Astrocyte of the hippocampus (primary cell): ENCODE measurements at places on chromosomes 12 and 14.

DNA sequence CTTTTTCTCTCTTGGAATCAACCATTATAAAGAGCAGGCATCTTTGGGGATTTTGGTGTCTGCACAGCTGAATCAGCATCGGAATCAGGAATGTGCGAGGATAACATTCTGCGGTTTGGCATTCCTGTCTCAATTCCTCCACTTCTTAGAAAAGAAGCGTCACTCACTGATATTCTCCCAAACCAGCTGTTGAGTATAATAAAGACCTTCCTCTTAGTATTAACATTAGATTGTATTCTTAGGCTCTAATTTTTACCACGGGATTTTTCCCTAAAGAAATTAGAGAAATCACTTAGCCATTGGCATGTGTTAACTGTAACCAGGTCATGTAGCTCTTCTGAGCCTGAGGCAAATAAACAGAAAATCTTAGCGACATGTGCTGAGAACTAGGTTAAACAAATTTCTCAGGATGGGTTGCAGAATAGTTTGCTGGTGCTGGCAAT is 128.7 kb downstream of the TMX1 start:
- DNase-seq, result peak; percentile 56

DNA sequence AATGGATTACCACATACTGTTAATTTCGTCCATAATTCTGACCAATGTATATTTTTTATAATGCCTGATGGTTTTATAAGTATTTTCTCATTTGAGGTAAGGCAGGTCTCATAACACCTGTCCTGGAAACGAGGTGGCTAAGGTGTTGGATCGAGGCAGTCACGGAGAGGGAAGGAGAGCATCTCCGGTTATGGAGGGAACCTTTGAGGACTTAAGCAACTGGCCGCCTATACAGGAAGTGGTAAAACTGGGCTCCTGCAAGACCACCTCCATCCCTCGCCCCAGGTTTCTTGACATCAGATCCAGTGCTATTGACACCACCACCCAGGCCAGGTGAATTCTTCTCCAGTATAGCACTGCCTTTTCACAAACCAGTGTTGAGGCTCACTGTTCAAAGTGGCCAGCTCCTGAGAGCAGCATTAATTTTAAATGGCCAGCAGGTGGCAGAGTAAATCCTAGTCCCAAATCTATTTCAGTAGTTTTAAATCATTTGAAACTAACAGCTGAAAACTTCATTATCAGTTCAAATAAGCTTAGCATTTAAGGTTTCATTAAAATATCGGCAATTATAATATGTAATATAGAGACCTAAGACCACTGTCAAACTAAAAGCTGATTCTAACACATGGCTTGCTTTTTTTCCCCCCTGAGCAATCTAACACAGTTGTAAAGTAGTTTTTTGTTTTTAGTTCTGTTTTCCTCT is 100.8 kb downstream of the PPM1A start:
- DNase-seq, result peak; percentile 71

- DNase-seq, result no peak
These were observed 290.4 kb downstream of the AACS start for GRCh38 chr12:125355614-125356013.

GRCh38 chr14:105213361-105213760 is 32.2 kb upstream of the NUDT14 start:
- no peak for DNase-seq

DNA sequence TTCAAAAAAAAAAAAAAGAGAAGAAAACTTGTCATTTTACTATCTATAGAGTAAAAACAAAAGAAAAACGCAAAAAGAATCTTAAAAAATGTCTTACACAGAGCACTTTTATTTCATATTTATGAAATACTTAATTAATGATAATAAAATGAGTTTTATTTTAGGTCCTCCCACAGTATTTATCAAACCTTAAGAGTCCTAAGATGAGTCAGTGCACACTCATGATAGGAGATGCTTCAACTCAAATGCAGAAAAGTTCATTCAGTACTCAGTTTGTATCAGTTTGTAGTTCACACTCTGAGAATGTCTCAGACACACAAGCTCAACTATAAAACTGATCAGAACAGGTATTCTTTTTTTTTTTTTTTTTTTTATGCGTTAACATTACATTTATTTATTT is 41.7 kb downstream of the TRIM9 start:
- no peak for DNase-seq

DNA sequence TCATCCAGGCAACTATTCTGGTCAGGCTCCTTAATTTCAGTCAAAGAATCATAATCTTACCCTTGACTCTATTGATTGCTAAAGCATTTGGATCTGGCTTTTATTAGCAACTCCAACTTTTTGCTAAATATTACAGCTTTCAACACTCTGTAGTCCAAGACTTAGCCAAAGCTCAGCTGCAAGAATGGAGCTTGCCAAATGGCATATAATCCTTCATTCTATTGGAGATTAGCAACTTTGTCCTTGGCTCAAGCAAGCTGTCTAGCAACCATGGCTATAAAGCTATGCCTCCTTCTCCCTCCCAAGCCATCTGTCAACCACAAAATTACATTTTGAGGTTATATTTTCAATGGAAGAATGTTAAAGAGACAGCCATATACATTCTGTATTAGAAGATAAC is 23.1 kb upstream of the NID2 start:
- no peak for DNase-seq

GRCh38 chr12:14207905-14208551 is 157.5 kb upstream of the ATF7IP start:
- no peak for DNase-seq

- no peak for DNase-seq
These were observed 1.2 kb downstream of the CCDC92 start for GRCh38 chr12:123971449-123971769.

GRCh38 chr12:119247007-119247719 is 68.4 kb downstream of the HSPB8 start:
- no peak for DNase-seq

- DNase-seq, result peak; percentile 62
These were observed 21.4 kb upstream of the CEP170B start for GRCh38 chr14:104843442-104844305.

GRCh38 chr12:106893451-106893850 is 62.3 kb upstream of the TMEM263 start:
- peak; percentile 31 for DNase-seq
